ENCODE measurements at places on chromosomes 11 and 22. TPM values are rescaled to one million over a fixed set of nuclear protein-coding genes. Genes with fewer than 3 reads are reported as not detected.

DNA sequence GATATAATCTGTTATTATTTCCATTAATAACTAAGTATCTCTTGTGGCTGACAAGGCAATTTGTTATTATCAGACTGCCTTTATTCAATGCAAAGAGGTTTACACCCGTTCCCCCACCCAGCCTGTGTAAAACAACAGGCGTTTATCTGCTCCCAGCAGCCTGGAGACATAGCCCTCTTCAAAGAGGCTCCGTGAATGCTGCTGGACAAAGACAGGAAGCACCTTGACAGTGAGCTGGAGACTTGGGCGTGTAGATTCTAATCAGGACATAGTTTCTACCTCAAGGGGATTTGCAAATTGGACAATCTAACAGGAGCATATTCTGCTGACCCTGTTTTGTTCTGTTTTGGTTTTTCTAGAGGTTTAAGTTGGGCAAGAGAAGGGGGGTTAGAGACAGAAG, 733.0 kb upstream of the KIRREL3 start:
- no peak for DNase-seq

DNA sequence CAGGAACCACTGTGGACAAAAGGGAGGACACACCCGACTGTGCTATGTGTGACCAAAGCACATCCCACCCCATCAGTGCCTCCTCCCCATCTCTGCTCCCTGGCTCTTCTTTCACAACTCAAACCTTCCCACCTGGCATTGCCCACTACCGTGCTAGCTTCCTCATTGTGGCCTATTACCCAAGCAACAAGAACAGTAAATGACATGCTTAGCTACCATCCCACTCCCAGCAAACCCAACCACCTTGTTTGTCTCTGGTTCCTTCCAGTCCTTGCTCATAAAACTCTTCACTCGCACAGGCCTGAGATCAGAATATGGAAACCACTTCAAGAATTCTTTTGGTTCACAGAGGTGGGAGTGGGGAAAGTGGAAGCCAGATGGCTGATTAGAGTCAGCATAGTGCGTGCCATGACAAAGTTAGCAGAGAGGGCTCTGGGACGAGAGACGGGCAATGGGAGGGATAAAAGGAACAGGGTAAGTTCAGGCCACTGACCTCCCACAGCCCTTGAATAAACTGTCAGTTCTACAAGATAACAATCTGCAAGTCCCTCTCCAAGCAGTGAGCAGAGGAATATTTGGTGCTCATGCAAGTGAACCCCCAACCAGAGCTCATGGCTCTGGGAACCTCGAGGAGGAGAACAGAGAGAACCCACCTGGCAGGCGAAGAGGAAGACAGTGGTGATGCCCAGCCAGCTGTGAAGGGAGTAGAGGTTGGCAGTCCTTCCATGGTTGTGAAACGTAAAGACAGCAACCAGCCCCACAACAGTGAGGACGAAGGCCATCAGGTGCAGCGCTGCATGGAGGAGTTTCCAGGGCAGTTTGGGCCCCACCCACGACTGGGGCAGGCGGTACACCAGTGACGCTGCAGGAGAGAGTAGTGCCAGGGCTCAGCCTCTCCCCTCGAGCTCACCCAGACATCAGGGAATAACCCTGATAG, 8.3 kb downstream of the CYB561A3 start:
- DNase-seq, result no peak

Gene TMEM135
- 17.2 TPM for polyA plus RNA-seq

DNA sequence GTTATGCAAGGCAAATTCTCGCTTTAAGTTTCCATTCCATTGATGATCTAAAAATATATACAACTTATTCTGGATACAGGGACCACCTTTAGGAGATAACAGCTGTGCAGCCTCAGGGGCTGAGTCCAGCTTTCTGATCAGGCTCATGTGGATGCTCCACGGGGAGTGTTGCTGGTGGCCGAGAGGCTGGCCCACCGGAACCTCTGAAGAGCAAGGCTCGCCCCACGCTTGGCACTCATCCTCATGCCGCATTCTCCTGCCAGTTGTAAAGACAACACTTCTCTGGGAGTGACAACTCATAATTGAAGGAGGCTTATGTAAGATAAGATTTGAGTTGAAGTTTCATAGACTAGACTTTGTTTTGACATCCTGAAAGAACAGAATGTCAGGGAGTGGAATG, 123.5 kb downstream of the MPPED1 start:
- no peak for DNase-seq

Gene ABTB2
- 3.7 TPM for polyA plus RNA-seq

DNA sequence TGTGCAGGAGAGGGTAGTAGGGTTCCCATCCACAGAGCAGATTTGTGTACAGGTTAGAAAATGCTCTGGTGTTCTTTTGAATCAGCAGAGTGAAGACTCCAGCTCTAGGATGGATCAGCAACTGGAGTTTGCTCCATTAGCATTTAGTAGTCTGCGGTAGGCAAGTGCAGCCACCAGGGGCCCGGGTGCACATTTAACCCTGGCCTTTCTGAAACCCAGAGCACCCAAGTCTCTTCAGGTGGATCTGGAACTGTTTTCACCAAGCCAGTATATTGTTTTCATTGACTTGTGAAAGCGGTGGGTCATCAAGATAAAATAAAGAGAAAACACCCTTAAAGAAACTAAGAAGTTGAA, 100.8 kb upstream of the CLPB start:
- no peak for DNase-seq

Gene IL10RA
- 2.6 TPM for polyA plus RNA-seq

Gene GUCY1A2
- 1.5 TPM for polyA plus RNA-seq

Gene MRGPRX3
- not detected for polyA plus RNA-seq

Gene ROBO4
- 12.0 TPM for polyA plus RNA-seq

DNA sequence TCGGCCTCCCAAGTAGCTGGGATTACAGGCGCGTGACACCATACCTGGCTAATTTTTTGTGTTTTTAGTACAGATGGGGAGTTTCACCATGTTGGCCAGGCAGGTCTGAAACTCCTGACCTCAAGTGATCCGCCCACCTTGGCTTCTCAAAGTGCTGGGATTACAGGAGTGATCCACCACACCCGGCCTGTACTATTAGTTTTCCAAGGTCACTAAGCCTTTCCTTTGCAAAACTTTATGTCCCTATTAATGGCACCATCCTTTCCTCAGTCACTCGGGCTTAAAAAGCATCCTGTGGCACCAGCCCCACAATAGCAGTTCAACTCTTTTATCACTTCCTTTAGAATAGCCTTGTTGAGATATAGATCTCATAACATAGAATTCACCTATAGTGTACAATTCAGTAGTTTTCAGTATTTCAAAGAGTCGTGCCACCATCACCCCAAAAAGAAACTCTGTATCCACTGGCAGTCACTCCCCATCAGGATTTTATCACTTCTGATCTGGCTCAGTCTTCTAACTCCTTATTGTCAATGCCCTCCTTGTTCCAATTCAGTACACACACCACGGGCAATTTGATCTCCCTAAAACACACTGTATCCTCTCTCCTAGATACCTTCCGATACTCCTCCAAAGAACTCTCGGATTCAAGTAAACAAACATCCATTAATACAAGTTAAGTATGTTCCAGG, 921 bp upstream of the BCL2L13 start:
- no peak for DNase-seq

Gene SOX10
- polyA plus RNA-seq, result 0.61 TPM

GRCh38 chr22:37610480-37611129, 2.0 kb downstream of the GGA1 start:
- no peak for DNase-seq

DNA sequence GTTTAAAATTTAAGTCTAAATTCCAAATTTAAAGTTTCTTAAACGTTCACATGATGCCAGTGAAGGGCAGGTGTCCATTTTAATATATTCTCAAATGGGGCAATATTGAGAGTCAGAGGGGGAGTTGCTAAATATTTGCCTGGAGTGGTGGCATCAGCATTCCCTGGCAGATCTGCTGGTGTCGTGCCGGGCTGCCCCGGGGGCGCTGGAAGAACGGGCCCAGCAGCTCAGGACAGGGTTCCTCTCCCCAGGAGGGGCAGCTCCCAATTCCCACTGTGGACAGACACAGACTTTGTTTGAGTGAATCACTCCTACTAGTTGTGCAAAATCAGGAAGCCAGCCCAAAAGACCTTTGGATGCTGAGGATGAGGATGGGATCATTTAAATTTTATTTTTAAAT, 468.7 kb upstream of the B3GAT1 start:
- DNase-seq, result no peak

DNA sequence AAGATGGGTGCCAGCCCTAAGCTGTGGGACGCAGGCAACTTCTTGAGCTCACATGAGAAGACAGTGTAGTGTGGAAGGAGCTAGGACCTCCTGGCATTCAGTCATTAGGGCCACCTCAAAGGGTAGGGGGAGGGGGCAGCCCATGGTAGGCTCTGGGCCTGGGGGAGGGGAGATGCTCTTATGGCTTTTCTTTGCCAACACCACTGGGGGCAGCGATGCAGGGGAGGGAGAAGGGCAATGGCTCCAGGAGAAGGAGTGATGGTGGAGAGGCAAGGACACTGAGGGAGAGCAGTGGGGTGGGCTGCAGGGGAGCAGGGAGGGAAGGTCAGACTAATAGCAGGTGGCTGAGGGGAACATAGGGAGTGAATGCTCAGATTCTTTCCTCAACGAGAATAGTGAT, 63.3 kb upstream of the SUSD2 start:
- DNase-seq, result no peak
